Activated B cell treated with CpG ODN at 0.5 μM for 24 hours (primary cell): ENCODE measurements at places on chromosomes 7 and 10.

- DNase-seq, result no peak
Observed at GRCh38 chr7:28722684-28723083, 235.4 kb downstream of the TRIL start.

- DNase-seq, result no peak
Observed at GRCh38 chr10:69574571-69574978, 1.4 kb upstream of the NEUROG3 start.

GRCh38 chr7:44461387-44461786 lies 29.1 kb downstream of the NUDCD3 start:
- no peak for DNase-seq

GRCh38 chr7:15594461-15594860 lies 32.6 kb upstream of the AGMO start:
- no peak for DNase-seq

- DNase-seq, result no peak
Observed at GRCh38 chr7:150377635-150378034, 1.5 kb upstream of the ZNF775 start.
